NCI-H1092 (cell line): ENCODE measurements at places on chromosomes 3 and 15.

- no peak for DNase-seq
Measured at GRCh38 chr3:72957297-72957696, 39.3 kb upstream of the PPP4R2 start.

DNA sequence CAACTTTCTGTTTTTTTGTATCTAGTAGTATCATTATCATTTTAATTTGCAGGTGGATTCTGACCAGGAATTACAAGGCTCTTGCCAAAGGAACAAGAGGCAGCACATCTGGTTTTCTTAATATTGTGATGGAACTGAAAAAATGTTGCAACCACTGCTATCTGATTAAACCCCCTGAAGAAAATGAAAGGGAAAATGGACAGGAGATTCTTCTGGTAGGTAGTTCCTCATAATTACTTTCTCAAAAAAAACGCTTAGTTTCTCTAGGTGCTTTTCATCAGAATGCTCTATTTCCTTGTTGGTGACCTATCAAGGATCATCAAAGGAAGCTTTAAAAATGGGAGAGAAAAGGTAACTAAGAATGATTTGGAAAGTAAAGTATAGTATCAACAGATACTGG, 71.6 kb downstream of the CHD2 start:
- no peak for DNase-seq

DNA sequence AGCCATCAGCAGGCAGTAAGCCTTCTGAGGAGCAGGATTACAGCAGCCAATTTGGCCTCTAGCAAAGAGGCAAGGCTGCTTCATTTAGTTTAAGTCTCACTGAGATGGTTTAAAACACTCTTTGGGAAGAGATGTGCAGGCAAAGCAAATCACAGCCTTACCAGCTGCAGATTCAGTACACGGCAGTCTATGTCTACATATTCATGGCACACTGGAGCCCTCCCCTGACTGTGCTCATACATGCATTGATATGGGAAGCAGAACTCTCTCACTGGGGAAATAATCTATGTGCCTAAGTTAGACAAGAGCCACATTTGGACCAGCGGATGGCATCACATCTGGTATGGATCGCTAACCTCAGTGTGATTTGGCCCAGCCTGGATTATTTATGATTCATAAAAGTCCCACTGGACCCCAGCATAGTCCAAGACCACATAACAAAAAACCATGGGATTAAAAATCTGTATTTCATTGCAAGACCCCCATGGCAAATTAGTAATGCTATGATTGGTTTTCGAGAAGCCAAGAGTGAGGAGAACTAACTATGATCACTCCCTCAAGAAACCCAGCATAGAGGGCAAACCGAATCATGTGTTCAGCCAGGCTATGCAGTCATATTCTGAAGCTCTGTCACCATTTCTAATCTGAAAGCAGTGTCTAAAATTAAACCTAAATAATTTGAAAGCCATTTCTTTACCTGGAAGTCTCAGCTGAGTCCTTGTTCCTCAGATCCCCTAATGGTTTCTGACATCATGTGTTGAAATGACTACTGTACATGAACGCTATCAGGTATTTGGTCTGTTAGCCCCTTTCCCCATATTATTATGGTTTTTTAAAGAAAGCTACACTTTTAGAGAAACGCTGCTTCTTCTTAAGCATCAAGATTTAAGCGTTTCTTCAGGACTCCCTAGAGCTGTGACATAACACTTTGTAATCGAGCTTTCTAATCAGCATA, 1.2 kb downstream of the PRICKLE2 start:
- DNase-seq: no peak

DNA sequence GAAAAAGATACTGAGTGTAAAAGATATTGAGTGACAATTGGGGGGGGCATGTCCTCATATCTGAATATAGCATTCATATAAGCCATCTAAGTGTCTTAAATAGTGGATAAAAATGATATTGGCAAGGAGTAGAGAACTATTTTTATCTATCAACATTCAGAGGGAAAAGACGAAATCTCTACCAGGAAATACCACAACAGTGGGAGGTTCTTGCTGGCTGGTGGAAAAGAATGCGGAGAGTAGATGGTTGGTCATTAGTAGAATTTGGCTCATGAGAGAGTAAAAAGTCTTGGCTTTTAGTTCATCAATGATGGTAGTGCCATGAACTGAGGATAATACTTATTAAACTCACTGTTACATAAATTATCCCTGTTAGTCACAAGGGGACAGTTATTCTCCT, 4.8 kb upstream of the TCF12 start:
- no peak for DNase-seq

DNA sequence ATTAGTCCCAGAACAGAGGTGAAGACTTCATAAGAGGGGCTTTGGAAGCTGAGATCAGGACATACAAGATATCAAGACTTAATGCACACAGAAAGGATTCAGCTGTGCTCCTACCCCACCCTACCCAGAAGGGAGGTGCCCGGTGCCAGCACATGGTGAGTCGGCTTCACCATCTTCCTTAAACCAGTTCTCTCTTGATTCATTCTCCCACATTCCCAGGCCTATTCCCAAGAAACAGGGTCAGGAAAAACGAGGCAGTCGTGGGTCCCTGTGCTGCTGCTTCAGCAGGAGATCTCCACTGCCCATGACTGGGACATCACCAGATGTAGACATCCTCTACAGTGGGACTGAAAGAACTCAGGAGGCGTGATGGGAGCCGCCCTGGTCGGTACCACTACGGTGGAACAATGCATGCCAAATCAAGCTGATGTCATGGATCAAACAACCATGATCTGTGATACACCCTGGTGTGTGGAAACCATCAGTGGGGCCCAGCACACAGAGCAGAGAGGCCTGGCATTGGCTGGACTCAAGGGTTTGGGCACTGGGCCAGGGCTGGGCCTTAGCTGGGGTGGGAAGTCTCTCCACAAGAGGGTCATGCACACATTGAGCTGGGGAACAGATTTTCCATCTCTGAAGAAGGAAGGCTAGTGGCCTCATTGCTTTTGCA, 41.9 kb downstream of the CCDC12 start:
- peak; percentile 54 for DNase-seq

DNA sequence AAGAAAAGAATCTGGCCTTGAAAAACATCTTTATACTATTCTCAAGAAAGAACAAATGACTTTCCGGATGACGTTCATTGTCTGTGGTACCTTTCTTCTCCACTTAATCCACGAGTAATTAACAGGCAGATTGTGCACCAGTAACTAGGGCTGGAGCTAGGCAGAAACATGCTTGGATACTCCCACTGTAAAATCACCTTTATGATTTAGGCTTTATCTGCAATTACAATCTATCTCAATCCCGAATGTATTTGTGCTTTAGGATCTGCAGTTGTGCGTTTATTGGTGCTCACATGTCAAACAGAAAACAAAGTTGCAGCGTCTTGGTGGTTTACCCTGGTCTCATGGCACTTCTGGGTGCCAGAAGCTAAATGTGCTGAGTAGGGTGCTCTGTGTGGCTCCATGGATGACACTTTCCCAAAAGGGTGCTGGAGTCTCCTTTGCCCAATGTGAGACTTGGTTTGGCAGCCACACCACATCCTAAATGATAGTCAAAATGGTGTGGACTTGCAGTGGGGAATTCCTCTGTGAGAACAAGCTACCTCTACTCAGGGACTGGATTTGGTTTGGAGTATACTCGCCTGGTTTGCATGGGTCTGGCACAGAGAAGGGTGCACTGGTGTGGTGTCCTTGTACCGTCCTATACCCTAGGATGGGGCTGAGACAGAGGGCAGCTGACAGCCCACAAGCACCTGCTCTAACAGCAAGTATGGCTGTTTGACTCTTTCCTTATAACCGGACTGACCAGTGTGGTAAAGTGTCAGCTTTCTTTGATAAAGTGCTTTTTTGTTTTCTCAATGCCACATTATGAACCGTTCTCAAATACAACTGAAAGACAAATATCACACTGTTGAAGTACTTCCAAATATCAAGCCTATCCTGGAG, 7.7 kb downstream of the SERP1 start:
- no peak for DNase-seq

- DNase-seq: no peak
Measured at GRCh38 chr3:160400702-160401150, 1.3 kb downstream of the SMC4 start.

DNA sequence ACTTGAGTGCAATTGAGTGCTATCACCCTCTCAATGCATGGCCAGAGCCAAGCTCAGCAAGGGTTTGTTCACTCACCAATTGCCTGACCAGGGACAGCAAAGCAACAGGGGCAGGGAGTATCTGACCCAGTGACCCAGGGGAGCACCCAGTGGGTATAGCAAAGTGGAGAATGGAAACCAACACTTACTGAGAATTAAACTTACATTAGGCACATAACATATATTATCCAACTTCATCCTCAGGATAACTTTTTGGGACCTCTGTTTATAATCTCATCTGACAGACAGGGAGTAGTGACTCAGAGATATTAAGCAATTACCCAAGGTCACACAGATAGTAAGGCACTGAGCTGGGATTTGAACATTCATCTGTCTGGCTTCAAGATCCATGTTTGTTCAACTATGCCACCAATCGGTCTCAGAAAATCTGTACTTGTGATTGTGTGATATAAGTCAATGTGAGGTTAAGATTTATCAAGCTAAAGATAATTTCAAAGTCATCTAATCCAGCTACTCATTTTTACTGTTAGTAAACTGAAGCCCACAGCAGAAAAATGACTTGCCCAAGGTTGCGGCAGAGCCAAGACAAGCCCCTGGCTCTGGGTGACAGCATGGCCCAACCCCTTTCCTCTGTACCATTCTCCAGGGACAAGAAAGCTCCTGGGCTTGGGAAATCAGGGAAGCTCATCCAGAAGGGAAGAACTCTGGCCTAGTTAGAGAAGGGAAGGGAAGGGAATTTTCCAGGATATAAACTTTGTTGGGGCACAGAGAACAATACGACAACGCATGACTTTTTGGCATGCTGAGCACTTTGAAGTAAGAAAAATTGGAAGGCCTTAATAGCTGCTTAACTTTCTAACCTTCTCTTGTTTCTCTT, 138.0 kb upstream of the SMAD3 start:
- DNase-seq: no peak

DNA sequence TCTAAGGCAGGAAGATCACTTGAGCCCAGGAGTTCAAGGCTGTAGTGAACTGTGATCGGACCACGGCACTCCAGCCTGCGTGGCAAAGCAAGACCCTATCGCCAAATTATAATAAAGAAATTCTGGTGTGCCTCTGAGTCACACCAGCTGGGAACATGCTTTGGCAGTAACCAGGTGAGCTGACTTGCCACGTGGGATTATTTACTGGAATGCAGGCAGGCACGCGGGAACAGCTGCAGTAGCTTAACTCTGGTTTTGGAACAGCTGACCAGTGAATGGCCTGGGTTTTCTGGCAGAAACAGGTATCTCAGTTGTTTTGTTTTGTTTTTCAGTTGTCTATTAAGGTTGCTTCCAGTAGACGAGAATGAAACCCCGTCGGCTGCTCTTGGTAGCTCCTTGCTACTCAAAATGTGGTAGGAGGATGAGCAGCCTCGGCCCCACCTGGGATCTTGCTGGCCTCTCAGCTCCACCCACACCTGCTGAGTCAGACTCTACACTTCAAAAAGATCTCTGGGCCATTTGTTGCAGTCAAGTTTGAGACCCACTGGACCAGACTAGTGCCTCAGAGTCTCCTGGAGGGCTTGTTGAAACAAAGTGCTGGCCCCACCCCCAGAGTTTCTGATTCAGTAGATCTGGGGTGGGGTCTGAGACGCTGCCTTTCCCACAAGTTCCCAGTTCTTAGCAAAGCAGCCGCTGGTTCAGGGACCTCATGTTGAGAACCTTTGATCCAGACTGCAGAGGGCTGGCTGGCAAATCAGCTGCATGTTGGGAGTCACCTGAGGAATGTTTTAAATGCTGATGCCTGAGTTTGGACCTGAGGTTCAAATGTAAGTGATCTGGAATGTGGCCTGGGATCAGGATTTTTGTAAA, 26.6 kb downstream of the IDH2 start:
- no peak for DNase-seq

DNA sequence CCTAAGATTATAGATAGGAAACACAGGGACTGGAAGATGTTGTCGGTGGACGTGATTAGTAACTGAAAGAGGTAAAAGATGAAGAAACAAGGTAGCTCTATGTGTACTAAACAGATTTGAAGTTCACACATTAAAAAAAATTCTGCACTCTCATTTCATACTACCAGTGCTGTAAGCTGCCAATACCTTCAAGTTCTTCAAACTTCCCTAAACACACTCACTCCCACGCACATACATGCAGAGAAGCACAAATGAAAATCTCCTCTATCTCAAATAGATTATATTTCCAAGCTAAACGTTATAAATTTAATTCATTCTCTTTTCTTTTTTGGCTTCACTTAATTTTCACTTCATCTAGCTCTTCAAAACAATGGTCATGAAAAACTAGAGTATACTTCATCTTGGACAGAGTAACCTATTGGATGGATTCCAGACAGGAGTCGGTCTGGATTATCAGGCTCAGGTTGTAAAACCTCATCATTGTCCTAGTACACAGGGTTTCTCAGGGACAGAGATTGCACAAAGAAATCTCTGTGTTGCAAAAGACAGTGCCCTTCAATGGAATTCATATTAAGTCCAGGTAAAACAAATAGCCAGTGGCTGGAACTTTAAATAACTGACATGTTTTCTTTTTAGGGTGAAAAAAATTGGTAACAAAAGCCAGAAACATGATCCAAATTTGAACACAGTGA, 408.1 kb upstream of the ZNF385D start:
- DNase-seq: no peak

GRCh38 chr15:40832903-40833302, 4.4 kb upstream of the PPP1R14D start:
- no peak for DNase-seq

DNA sequence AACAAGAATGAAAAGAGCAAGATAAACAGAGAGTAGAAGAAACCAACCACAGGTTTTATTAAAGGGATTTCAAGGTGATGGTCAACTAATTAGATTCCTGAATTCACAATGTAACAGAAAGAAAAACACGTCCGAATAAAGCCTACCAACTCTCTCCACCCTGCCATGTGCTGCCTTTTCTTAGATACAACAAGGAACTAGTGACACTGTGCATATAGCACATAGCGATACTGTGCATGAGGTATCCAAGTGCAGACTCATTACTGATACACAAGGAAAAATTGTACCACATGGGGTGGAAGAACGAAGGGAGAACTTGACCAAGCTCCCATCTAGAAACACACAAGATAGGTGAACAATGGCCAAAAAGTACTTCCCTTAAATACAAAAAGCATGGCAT, 154.6 kb downstream of the MAGI1 start:
- DNase-seq: no peak
